Urinary bladder (tissue), 4 donors: ENCODE measurements at places on chromosomes 13 and 19.

DNA sequence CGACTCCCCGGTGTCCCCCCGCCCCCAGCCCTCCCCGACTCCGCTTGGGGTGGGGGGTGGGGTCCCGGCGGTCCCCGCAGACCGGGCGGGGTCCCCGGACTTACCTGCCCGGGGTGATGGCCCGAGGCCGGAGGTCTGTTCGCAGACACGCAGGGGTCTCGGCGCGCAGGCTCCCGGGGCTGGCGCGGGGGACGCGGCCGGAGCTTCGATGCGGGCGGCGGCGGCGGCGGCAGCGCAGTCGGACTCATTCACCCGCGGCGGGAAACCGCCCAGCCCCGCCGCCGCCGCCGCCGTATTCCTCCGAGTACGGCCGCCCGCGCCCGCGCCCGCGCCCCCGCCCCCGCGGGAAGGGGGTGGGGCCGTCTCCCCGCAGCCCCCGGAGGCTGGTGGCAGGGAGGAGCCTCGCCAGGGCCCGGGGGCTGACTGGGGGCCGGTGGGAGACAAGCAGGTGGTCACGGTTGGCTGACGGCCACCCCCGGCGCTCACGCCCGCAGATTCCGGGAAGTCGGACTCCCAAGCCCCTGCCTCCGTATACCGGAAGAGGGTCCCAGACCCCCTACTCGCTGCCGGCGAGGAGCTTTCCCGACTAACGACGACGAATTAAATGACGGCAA, at the start of gene C2CD4C:
TSS of gene C2CD4C (minus strand) at position 246 of the 614 bp plus-strand sequence. CDS start 786 bp downstream, outside the sequence.
- no peak for DNase-seq

DNA sequence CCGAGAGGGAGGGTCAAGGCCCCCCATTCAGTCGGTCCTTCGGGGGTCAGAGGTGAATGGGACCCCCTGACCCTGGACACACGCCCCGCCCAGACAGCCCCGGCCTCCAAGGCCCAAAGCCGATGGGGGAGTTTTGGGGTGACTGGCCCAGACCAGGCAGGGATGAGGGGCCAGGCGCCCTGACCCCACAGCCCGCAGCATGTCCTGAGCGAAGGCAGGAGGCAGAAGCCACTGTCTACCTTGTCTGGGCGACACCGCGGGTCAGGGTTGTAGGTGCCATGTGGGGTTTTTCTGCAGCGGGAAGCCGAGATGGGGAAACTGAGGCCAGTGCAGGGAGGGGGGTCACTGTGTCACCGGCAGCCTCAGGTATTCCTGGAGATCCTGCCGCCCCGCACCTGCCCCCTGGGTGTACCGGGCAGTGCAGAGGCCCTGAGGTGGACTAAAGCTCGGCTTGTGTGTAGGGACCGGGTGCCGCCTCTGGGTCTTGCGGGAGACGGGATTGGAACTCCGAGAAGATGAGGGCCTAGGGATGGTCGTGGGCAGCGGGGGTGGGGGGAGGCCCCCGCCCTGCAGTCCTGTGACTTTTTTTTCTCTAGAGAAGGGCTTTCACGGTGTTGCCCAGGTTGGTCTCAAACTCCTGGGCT, 8.5 kb downstream of the ARID3A start:
- DNase-seq: no peak

DNA sequence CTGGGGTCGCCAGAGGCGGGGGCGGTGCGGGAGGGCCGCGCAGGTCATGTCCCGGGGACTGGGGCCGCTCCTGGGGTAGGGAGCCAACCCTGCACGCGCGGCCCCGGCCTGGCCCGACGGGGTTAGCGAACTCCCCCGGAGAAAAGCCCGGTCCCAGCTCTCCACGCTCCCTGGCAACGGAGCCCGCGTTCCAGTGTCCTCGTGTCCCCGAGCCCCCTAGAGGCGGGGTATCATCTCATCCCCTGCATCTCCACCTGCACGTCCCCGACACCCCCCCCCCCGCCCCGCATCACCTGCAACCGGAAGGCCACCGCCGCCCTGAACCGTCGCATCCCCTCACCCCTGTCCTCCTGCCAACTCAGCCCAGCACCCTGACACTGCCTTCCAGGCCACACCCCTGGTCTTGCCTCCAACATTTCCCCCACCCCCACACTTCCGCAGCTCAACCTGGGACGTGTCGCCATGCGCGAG, 2.7 kb downstream of the WDR88 start:
- DNase-seq: no peak

- no peak for DNase-seq
Measured at GRCh38 chr19:8481616-8482015, 20.8 kb downstream of the PRAM1 start.

GRCh38 chr19:57436417-57436816, 1.3 kb downstream of the ZNF749 start:
- no peak for DNase-seq

DNA sequence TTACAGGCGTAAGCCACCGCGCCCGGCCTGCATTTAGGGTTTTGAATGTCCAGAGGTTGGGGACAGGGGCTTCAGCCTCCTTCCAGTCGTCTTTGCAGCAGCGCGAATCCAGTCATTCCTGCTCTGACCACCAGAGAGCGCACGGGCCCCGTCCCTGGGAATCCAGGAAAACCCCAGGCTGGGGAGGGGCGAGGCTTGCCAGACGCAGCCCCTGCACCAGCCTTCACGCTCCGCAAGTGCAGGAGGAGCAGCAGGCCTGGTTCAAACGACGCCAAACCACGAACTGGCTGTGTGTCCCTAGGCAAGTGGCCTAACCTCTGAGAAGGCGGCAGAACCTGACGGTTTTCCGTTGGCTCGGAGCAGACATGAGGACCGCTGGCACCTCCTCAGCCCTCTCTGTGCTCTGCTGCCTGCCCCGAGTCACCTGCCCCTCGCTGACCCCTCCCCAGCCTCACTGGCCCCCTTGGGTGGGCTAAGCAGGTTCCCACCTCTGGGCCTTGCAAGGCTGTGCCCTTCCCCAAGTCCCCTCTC, 2.0 kb upstream of the RNF126 start:
- no peak for DNase-seq

DNA sequence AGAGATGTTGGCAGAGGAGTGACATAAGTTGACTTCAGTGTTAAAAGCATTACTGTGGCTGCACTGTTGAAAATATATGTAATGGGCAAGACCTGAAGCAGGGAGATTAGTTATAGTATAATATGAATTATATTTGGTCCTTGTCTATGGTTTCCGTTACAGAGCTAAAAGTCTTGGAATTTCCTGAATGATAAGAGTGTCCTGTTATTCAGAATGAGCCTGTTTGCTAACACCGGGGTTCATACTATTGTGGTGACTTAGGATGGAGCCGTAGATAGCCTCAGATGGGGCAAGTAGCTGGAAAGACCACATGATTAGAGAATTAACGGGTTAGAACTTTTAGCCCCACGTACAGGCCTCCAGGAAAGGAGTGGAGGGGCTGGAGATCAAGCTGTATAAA, 5.7 kb downstream of the USPL1 start:
- no peak for DNase-seq

- DNase-seq: no peak
Measured at GRCh38 chr13:33489563-33489962, 204.0 kb upstream of the STARD13 start.

GRCh38 chr19:46958532-46958931, 61.1 kb upstream of the NPAS1 start:
- DNase-seq: no peak

DNA sequence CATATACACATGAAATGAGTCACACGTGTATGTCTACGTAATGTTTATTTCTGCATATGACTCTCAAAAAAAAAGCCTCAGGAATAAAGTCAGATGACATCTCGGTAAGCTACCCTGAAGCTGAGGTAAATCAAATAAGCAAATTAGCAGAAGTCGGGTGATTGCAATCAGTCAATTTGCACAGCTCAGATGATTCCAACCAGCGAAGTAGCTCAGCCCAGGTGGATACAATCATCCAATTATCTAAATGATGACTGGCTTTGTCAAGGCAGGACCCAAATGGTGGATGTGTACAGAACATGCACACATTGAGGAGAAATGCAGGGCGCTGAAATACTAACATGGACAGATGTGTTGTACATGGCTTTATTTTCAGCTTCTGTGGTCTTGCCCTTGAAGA, 148.5 kb downstream of the ZNF486 start:
- DNase-seq: no peak

- DNase-seq: no peak
Measured at GRCh38 chr13:23718996-23719395, 148.8 kb downstream of the TNFRSF19 start.

DNA sequence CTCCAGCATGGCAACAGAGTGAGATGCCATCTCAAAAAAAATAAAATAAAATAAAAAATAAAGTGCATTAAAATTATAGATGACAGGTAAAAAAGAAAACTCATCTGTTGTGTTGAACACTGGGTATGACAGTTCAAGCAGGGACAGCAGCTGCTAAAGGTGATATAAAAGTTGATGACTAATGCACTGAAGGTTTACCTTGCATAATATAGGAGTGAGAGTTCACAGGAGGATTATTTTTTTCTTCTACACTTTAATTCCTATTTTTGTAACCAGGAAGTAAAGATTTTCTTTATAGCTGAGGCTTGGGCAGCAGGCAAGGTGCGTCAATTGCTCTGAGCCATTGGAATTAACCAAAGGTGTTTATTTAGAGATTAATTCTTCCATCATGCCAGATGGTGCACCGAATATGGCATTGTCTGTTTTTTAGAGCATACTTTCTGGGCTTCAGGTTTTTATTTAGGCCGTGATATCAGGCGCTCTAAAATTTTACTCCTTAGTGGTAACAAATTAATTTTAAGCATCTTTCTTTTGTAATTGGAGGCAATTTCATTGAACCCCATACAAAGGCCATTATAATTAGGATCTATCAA, 337.0 kb upstream of the SLC10A2 start:
- DNase-seq: no peak

DNA sequence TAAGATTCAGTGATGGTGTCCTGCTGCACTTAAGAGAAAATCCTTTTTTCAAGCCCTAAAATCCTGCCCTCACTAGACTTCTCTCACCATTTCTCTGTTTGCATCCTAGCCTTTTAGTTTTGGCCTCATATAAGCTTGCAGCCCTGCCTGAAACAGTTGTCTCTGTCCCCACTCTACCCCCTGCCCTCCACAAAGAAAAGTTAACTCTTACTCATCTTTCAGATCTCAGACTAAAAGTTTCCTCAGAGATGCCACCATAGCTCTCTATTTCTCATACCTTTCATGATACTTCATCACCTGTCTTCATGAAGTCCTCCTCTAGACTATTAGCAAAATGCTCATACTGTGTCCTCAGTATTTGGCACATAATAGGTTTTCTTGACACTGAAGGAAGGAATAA, 33.1 kb downstream of the ITM2B start:
- no peak for DNase-seq

DNA sequence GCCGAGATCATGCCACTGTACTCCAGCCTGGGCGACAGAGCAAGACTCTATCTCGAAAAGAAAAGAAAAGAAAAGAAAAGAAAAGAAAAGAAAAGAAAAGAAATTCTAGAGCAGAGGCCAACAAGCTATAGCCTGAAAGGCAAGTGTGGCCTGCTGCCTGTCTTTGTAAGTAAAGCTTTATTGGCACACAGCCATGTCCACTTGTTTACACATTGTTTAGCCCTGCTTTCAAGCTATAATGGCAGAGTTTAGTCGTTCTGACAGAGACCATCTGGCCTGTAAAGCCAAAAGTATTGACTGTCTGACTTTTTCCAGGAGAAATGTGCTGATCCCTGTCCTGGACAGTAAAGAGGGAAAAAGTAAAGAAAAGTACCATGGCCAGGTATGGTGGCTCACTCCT, 18.3 kb downstream of the NWD1 start:
- DNase-seq: no peak

DNA sequence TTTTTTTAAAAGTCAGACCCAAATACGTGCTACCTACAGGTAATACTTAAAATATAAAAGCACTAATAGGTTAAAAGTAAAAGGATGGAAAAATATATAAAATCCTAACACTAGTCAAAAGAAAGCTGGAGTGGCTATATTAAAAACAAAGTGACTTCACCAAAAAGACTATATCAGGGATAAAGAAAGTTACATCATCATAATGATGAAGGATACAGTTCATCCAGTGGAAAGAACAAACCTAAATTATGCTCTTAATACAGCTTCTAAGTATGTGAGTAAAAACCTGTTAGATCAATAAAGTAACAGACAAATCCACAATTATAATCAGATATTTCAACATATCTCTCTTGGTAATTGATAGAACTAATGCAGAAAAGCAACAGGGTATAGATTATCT, 1.1 kb upstream of the ZNF780B start:
- DNase-seq: no peak

DNA sequence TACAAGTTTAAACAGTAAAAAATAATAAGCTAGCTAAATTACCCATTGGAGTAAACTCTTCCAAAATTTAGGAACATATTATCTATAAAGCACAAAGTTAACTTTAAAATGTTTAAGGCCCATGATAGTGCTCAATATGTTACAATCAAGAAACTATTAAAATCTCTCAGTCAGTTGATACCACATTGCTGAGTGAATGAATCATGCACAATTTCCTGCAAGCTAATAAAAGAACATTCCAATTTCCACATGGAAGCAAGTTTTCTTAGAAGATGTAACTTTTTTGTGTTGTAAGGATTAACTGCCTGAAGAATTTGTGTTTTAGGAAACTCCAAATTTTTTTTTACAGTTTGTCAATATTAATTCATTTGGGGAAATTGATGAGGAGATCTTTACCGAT, 666.6 kb downstream of the SLITRK1 start:
- DNase-seq: no peak

- no peak for DNase-seq
Measured at GRCh38 chr13:113292021-113292862, 4.8 kb upstream of the LAMP1 start.

GRCh38 chr13:50797091-50797490, 46.4 kb downstream of the DLEU7 start:
- DNase-seq: no peak

DNA sequence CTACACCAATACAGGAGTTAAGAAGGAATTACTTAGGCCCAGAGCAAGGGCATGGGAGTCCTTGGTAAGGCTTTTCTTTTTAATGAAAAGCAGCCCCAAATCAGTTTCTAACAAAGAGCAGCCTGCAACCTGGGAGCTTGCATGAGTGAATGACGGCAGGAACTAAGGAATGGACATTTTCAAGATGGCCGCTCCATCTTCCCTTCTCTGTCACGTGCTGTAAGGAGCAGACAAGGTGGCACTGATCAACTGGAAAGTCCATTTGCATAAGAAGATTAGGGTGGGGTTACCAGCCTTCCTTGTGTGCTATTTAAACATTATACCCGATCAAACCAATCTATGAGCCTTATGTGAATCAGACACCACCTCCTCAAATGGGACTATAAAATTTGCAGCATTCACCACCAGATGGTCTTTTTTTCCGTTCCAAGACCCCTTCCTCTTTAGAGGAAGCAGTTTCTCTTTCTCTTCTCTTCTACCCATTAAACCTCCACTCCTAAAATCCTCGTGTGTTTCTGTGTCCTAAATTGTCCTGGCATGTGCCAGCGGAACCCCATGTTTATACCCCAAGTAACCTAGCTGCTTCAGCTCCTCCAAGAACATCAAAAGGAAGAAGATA, 2.8 kb upstream of the SIGLECL1 start:
- no peak for DNase-seq

- no peak for DNase-seq
Measured at GRCh38 chr13:83733293-83733692, 149.0 kb downstream of the SLITRK1 start.

DNA sequence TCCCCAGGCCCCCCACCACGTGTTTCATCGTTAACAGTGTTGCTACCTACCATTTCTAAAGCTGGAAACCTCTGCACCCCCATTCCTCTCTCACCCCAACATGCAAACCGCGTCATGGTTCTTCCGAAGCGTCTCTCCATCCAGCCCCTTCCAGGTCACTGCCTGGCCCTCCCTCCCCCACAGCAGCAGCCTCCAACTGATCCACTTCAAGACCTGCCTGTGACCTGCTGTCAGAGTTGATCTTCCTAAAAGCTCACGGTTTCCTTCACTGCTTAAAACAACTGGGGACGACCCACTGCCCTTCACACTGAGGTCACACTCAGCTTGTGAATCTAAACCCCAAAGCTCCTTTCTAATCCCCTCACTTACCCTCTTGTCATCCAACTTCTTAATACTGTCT, 47.7 kb downstream of the STK24 start:
- DNase-seq: no peak
